ENCODE measurements at places on chromosomes 6 and 20.

GRCh38 chr6:34531580-34532201 is 24.4 kb downstream of the SPDEF start:
- DNase-seq, result peak; percentile 34

- DNase-seq, result no peak
Observed at GRCh38 chr6:166304106-166304505, 4.1 kb downstream of the PRR18 start.

GRCh38 chr6:135204951-135205350 is 23.8 kb downstream of the MYB start:
- DNase-seq, result no peak

GRCh38 chr6:166664135-166664534 is 37.1 kb upstream of the RPS6KA2 start:
- no peak for DNase-seq

DNA sequence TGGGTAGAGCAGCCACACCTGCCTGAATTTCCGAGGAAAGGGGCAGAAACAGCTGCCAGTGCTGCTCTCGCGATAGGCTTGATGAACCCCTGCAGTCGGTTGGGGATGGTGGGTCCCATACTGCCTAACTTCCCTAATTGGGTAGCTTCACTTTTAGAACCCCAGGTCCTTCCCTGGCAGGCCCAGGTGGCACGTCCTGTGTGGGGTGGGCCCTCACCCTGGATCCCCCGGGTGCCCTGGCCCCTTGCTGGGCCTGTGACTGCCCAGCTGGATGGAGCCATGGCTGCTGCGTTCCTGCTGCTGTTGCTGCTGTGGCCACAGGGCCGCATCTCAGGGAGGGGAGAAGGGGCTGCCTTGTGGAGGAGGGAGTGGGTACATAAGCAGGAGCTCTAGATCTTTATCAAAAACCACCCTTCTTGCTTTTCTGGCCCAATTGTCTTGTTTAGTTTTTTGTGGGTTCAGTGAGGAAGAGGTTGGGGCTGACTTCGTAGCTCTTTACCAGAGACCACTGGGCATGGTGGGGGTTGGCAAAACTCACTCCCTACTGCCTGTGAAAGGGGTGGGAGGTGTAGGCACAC is 19.2 kb downstream of the TREML4 start:
- no peak for DNase-seq

DNA sequence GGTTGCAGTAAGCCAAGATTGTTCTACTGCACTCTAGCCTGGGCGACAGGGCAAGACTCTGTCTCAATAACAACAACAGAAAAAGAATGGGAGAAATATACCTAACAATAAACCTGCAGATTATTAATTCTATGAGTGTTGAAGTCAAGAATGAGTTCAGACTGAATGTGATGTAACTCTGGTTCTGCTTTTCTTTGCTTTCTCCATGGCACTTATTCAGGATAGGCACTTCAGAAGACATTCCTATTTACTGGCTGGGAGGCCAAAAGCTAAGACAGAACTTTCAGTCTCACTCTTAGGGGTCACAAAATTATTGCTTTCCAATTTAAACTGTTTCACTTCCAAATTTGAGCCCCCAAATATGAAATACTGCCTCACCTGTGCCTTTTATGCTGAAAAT is 15.7 kb upstream of the PRIM2 start:
- no peak for DNase-seq

DNA sequence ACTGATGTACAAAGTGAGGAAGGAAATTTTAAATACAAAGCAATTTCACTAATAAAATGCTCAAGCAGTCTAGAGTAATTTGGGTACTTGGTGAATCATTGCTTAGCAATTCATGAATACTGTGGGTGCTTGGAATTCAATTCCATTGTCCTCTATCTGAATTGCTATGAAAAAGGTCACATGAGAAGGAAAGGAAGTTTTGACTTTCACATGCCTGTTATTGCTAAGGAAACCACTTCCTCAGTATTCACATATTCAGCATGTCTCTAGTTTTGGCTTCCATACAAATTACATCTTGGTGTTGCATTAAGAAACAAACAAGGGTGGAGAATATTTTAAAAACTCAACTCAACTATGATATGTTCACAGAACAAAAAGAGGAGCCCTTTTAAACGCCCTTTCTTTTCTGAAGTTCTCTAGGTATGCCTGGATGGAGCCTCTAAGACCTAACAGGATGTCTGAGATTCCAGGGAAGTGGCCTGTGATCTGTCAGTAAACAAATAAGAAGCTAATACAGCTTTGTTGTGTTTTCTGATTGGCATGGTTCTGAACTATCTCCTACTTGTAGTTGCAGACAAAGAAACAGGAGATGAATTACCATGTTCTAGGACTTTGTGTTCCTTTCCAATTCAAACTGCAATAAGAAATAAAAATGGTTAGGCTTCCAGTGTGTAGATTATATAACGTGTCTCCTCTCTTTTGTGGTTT is 190.4 kb downstream of the OGFRL1 start:
- no peak for DNase-seq

GRCh38 chr6:1281746-1282145 is 30.2 kb upstream of the FOXQ1 start:
- no peak for DNase-seq

DNA sequence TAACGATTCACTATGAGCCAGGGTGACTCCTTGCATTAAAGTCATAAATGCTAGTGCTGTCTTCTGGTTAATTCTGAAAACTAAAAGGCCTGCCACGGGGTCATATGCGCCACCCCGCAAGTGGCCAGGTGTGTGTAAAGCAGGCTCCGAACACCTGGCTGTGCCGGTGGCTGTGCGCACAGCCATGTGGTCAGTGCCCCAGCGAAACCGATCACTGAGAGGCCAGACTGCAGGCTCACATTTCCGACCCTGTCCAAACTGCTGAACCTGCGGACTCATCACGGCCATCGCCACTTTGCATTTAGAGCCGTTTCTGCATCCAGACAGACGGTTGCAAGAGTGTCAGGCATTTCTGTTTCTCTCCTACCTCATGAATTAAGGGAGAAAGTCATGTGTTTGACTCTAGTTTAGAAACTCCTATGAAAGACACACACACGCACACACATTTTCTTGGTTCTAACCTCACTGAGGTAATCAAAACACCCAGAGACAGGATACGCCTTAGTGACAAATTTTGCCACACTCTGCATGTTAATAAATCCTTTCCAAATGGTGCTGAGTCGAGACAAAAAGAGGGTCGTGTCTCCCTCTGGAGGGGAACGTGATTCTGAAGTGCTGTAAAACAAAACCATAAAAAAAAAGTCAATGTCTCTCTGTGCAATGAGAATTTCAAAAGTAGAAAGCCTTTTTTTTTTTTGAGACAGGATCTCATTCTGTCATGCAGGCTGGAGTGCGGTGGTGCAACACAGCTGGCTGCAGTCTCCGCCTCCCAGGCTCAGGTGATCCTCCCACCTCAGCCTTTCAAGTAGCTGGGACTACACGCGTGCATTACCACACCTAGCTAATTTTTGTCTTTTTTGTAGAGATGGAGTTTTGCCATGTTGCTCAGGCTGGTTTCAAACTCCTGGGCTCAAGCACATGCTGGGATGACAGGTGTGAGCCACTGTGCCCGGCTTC is 31.0 kb upstream of the TCFL5 start:
- DNase-seq, result no peak

GRCh38 chr6:129637340-129638054 is 72.5 kb downstream of the ARHGAP18 start:
- DNase-seq, result no peak

GRCh38 chr6:119934816-119935215 is 585.3 kb upstream of the MAN1A1 start:
- no peak for DNase-seq

DNA sequence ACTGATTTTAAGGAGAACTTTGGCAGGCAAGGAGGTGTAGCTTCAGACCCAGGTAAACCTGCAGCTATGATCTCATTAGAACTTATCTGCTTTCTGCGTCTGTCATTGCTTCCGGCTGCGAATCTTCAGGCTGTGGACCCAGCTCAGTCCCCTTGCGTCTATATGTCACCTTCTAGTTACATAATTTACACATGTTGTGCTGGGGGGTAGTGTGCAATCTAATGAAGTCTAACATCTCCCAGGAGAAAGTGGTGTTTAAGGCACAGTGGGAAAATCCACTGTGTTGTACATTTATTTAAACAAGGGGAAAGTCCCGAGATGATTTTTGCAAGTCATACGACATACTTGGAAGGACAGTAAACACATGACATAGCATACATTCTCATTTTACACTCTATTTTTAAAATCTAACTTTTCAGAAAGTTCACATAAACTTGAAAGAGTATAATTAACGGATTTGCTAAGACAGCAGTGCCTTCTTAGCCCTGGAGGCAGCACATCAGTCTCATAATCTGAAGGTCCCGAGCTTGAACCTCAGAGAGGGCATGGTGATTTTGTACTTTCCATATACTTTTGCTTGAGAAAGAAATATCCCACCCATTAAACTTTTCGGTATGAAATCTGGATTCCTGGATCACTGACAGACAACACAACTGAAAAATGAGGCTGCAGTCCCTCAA is 35.2 kb downstream of the GPX6 start:
- no peak for DNase-seq

DNA sequence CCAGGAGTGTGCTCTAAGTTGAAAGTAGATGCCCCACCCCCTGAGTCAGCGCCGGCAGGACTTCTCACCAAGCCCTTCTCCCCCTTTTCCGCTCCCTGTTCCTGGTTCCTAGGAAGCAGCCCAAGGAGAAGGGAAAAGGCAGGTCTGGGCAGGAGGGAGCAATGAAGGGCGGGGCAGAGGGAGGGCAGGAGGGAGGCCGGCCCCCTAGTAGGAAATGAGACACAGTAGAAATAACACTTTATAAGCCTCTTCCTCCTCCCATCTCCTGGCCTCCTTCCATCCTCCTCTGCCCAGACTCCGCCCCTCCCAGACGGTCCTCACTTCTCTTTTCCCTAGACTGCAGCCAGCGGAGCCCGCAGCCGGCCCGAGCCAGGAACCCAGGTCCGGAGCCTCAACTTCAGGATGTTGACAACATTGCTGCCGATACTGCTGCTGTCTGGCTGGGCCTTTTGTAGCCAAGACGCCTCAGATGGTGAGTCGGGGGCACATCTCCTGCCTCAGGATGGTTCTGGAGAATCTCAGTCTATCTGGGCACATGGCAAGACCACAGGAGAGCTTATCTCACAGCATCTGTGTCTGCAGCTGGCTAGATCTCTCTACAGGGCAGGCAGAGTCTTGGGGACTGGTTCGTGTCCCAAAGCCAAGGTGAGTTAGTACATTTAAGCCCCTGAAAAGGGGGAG is at the start of gene PROCR:
Gene PROCR, plus strand, starts transcription at position 320 of the 681 bp plus-strand sequence. Its CDS starts 83 bp downstream, at position 403.
- no peak for DNase-seq

GRCh38 chr6:53896196-53896595 is 101.4 kb downstream of the LRRC1 start:
- no peak for DNase-seq

DNA sequence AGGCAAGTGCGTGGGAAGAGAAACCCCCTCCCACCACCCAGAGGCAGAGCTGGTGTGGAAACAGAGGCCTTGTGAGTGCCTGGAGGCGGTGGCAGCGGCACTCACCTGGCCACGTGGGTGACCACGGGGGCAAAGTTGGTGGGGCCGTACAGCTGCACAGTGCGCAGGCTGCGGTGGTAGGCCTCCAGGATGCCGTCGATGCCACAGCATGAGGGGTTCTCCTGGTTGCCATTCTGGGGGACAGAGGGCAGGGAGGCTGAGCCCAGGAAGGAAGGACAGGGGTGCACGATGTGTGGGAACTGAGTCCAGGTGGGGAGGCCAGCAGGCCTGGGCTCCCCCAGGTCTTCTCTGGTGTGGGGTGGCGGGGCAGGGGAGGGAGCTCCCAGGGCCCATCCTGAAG is 47.7 kb downstream of the RAB44 start:
- DNase-seq, result no peak

DNA sequence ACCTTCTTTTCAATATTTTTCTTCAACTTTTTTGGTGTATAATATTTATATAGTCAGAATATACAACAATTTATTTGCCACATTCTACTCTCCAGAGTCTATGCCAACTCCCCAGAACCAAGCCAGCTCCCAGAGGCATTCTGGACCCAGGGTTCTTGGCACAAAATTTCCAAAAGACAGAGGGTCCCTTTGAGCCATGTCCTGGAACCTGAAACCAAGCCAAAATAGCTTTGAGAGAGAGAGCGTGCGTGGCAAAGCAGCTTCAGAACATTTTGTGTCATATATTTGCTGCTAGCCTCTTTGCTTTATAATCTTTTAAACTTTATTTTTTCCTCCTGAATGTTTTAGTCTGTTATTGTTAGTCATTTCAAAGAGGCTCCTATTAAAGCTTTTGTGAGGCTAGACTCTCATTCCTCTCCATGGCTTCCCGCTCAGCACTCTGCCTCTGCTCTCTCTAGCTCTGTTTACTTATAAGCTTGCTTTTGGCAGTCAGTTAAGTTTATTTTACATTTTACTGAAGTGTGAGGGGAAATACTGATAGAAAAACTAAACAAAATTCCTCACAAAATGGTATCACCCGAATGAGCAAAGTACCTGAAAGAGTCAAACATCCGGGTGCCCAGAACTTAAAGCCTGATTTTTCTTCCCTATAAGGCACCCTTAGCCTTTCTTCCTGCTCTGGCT is 605.1 kb upstream of the ID4 start:
- DNase-seq, result no peak

DNA sequence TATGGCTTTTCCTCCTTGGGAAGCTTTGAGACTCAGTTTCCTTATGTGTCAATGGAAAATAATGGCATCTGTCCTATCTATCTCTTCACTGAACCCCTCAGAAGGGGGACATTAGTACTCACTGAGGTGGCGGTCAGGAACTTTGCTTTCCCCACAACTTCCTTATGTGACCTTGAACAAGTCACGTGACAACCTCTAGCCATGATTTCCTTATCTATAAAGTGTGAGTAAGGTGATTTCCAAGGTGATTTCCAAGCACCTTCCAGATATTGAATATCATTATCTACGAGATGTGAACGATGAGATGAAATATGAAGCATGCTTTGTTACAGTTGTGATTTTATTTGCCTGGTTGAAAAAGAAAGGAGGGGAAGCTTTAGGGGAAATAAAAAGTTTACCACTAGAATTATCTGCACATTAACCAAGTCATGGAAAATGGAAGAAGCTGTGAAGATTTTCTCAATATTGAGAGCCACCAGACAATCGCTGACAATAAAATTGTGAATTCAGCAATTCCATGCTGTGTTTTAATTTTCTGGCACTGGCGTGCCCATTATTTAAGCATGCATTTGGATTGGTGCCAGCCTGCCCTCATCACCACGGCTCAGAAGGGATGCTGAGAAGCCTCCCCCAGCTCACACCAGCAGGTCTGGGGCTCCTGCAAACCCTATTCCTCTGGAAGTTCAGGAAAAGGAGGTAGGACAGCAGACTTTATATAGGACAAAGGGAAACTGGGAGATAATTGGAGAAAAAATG is 255.3 kb downstream of the CD83 start:
- no peak for DNase-seq

- DNase-seq, result no peak
Observed at GRCh38 chr6:147559006-147559405, 50.5 kb downstream of the SAMD5 start.

All from CD4-positive, alpha-beta T cell treated with Interleukin-6 at 100 ng/mL for 8 hours (primary cell).